ENCODE measurements at places on chromosomes 6 and 20.

DNA sequence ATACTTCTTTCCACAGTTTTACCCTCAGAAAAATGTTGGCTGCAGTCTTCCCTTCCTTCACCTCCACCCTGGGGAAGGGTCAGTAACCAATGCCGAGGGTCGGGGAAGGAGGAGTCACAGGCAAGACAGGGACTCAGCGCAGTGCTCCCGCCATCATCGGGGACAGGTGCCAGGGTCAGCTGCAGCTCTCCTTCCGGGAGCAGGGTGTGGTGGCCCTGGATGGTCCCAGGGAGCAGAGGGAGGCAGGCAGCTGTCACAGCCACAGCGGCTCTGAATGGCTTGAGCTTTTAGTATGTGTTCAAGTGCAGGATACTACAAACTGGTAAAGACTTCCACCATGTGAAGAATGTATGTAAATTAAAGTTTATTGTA, 26.0 kb upstream of the PI16 start:
- no peak for DNase-seq

- DNase-seq = no peak
These were observed 223.4 kb upstream of the FOXQ1 start for GRCh38 chr6:1088492-1089001.

DNA sequence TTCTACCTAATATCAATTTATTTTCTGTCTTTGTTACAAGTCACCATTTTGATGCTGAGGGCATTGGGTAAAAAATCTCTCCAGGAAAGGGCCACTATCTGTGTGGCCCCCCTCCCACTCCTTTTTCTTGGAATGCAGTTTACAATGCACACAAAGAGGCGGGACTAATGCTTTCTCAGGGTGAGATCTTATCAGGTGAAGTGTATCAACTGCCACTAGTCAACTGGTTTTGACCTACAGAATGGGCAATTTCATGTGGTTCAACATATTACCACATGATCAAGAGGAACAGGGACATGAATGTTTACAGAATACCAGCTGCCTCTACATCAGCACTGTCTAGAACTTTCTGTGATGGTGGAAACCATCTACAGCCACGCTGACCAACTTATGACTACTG, 3.7 kb downstream of the RRBP1 start:
- DNase-seq = no peak

DNA sequence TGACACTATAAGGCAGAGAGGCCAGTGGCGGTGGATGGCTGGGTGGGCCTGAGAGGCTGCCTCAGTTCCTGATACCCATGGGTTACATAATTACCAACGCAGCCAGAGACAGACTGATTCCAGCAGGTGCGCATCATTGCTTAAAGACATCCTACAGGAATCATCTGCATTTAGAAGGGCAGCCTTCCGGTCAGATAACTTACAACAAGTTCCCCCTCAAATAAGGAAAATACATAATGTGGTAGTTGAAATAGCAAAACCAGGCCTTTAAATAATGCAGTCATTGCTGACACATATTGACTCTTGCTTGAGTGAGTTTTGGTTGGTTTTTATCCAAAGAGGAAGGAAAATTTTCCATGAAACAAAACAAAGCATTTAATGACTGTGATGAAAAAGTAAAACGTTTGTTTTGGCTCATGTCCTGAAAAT, 81.9 kb downstream of the SIM1 start:
- DNase-seq = no peak

DNA sequence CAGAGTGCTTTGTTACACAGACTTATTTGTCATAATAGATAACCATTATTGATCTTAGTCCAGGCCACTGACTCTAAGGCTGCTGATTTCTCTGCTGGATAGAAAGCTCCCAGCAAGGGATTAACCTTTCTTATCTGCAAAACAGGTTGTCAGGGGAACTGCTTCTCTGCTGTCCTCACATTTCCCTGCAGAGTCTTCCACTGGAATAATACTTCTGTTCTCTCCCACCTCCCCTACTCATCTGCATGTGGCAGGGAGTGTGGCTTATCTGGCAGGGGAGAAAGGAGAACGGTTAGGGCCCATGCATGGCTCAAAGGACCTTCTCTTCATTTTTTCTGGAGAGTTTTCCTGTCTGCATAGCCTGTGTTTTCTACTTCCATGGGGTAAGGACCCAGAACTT, 86.2 kb downstream of the LAMP5 start:
- no peak for DNase-seq

DNA sequence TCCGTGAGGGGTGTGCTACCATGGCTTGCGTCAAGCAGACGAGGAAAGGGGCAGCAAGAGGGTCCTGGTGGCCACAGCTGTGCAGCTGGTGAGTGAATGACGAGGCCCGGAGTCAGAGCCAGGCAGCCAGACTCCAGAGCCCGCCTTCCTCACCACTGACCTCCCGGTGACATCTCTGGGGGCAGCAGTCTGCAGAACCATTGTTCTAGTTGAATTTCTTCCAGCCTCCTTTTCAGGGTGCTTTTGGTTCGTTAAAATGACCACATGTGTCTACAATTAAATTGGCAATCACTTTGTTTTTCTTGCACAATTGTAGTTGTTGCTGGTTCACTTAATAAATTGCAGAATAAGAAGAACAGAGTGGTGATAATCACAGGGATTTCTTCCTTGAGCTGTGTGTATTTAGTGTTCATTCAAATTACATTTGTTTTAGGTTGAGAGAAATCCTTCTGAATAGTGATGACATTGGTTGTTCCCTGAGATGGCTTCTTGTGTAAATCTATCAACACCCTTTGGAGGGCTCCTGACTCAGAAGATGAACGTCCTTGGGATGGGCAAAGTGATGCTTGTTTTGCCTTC, 96.4 kb downstream of the TULP4 start:
- DNase-seq = no peak

DNA sequence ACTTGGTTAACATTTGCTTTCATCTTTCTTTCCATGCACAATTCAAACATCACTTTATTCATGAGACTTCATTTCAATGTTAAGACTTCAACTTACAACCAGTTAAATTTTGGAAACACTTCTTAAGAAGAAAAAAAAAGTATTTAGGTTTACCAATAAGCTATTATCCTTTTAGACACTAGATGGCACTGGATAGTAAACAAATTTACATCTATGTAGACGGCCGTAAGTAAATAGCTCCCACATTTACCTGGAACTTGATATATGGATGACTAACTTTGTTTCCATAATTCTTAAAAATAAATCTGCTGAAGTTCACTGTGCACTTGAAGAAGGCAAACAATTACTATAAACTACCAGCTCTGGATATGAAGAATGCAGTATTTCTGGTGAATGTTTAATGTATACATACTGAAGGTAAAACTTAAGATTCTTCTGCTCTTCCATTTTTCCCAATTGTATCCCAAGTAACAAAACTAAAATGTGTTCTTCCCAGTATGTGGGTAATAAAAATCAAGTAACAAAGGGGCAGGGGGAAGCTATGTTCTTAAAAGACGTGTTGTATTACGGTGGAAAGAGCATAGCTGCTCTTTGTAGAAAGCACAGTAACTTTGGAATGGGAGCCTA, 130.6 kb upstream of the C6orf118 start:
- peak; percentile 70 for DNase-seq

- no peak for DNase-seq
These were observed 82.9 kb downstream of the ELOVL4 start for GRCh38 chr6:79864421-79864820.

DNA sequence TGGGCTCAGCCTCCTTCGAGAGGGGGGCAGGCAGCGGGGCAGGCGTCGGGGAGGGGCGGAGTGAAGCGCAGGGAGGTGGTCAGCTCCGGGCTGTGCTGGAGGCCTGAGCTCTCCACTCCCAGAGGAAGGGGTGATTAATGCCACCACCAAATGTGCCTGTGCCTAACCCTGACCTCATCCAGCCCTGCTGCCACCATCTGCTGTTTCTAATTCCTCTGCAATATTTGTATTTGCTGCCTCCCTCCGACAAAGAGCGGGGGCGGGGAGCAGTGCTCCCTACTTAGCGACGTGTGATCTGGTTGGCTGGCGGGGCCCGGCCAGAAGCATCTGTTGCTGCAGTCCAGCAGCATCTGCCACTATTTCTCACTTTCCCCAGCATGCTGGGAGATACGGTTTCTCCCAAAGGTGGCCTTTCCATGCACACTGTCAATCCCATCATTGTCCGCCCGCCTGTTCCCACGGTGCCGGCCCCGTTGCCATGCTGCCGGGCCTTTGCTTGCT, 47.0 kb downstream of the DLL1 start:
- DNase-seq = no peak

- DNase-seq = peak; percentile 35
These were observed 10.1 kb downstream of the RIPOR2 start for GRCh38 chr6:24925661-24926060.

- no peak for DNase-seq
These were observed 132.9 kb upstream of the MYLIP start for GRCh38 chr6:15996030-15996429.

GRCh38 chr6:45483501-45483900, 105.8 kb upstream of the SUPT3H start:
- no peak for DNase-seq

- peak; percentile 6 for DNase-seq
These were observed 65.3 kb downstream of the EDN3 start for GRCh38 chr20:59365611-59366285.

DNA sequence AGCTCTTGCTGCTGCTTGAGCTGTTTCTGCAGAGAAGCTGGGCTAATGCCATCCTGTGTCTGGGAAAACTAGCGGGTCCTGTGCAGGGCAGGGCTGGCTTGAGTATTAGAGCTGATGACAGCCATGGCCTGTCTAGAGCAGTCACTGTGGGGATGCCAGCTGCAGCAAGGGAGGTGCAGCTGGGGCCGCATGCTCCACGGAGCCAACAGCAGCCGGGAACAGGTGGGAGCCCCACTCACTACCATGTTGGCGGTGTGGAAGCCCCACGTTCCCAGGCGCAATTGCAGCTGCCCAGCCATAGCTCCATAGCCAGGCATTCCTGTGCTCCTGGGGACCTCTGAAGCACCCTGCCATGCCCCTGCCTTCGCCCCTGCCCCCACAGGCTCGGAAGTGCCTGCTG, 212.9 kb downstream of the TFAP2C start:
- no peak for DNase-seq

DNA sequence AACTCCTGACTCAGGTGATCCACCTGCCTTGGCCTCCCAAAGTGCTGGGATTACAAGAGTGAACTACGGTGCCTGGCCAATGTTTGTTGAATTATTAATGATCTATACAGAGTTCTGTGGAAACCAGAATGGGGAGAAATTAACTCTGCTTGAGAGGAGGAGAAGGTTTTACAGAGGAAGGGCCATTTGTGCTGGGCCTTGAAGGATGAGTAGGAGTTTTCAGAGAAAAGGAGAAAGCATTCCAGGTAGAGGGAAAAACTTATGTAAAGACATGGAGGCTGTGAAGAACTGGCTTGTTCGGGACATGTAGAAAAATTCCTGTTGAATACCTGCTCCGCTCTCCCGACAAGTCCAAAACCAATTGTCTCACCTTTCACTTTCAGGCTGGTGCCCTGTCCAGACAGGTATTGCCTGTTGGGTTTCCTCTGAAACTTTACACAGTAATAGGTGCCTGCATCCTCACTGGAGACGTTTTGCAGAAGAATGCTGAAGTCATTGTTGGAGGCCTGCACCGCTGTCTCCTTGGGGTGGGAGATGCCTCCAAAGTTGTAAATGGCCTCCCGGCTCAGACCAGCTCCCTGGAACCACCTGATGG, 11.3 kb upstream of the NSFL1C start:
- no peak for DNase-seq

GRCh38 chr6:14789996-14790395, 455.9 kb upstream of the JARID2 start:
- no peak for DNase-seq

DNA sequence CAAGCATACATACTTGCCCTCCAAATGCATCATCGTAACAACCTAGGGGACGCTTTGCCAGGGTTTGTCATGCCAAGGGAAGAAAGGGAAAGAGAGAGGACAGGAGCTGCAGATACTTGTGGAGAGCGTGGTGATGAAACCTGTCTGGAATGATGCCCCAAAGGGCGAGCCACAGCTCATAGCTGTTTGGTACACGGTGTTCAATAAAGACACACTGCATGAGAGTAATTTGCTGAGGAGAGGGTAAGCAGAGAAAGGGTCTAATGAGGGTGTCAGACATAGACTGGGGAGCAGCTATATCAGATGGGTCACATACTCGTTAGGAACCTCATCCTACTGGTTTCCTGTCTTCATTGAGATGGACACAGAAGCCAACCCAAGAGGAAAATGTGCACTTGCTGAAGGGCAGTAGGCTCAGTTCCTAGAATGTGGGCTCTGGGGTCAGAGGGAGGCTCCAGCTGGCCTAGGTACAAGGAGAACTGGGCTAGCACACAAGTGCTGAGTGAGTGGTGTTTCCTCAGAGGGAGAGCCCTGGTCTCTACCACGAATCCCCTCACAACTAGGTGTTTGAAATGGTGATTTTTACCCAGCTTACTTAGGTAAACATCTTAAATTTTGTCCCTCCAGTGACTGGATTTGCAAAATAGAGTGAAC, 5.2 kb upstream of the FOXO3 start:
- no peak for DNase-seq

- DNase-seq = no peak
These were observed 4.0 kb upstream of the LIN28B start for GRCh38 chr6:104952911-104953399.

DNA sequence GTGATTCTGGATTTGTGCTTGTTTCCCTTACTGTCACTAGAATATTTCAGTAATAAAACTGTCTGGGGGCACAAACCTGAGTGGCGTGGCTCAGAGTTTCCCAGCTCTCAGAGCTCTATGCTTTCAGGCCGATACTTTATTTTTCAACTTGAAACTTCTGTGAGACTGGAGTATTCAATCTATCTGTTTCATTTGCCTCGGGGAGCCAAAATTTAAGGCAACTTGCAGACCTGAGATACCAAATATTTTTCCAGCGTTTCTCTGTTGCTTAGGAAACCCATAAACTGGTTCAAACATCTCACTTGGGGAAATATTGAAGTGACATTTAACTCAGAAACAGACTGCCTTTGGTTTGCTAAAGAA, 74.7 kb downstream of the SOBP start:
- DNase-seq = no peak

DNA sequence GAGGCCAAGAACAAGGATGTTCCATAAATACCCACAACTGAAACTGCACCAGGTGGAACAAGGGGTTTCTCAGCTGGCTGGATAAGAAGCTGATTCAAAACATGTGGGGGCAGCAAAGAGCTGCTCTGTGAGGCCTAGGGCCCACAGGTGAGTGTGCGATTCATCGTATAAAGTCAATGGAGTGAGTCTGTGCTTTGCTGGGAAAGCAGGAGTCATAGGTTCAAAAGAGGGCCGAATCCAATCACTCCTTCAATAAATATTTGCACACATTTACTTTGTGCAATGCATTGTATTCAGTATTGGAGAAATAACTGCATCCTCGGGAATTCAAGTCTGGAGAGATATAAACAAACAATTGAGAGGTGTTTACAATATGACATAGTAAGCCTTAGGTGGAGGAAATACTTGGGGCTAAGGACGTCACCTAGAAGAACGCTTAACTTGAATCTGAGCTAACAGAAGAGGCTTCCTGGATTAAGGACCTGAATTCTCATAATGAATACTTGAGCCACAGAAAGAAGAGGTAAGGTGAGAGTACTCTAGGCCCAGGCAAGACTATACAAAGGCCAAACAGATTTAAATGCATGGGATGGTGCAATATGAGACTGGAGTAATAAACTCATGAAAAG, 83.7 kb upstream of the TMEM30A start:
- peak; percentile 27 for DNase-seq

Data from NCI-H1105 (cell line).